NCI-H146 (cell line): ENCODE measurements at places on chromosomes 4 and X.

DNA sequence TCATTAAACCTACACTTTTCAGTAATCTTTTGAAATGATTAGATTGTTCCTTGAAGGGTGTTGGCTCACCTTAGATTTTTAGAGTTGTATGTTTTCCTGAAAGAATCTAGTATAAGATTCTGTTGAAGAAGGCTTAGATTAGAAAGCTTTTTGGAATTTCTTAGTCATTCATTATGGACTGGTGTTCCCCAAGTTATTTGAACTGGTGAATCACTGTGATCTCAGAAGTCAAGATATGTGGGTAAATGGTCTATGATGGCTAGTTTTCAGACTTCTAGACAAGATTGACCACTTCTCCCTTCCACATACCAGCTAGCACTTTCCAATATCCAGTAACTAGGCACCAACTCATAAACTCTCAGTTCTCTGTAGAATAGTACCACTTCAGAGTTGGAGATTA lies 138.1 kb downstream of the KDM6A start:
- no peak for DNase-seq

GRCh38 chrX:150486011-150486410 lies 82.4 kb upstream of the MTM1 start:
- no peak for DNase-seq

DNA sequence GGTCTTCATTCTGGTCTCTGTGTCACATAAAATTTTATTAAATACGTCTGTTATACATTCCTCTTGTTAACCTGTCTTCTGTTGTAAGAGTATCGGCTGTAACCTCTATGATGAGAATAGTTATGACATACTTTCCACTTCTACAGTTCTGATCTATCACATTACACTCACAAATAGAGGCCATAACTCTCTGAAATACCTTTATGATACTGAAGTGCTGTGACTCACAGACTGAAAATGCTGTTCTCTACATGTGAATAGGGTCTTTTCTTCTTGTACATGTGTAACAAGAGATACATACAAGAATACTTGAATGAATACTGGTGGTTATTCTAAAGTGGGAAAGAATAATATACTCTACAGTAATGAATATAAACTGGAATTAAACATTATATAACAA lies 1047.6 kb downstream of the TECRL start:
- DNase-seq: no peak

GRCh38 chr4:113591982-113592381 lies 169.6 kb downstream of the CAMK2D start:
- DNase-seq: no peak

GRCh38 chr4:108717386-108717785 lies 45.5 kb downstream of the ETNPPL start:
- no peak for DNase-seq

GRCh38 chrX:54496517-54496852 lies 451 bp upstream of the FGD1 start:
- DNase-seq: no peak

GRCh38 chr4:99763635-99764101 lies 53.0 kb upstream of the DAPP1 start:
- no peak for DNase-seq

GRCh38 chr4:38266616-38267015 lies 306.4 kb downstream of the PTTG2 start:
- DNase-seq: no peak

- no peak for DNase-seq
Observed at GRCh38 chr4:7596918-7597606, 162.3 kb upstream of the PSAPL1 start.

- no peak for DNase-seq
Observed at GRCh38 chr4:187357045-187357643, 633.5 kb upstream of the FAT1 start.

DNA sequence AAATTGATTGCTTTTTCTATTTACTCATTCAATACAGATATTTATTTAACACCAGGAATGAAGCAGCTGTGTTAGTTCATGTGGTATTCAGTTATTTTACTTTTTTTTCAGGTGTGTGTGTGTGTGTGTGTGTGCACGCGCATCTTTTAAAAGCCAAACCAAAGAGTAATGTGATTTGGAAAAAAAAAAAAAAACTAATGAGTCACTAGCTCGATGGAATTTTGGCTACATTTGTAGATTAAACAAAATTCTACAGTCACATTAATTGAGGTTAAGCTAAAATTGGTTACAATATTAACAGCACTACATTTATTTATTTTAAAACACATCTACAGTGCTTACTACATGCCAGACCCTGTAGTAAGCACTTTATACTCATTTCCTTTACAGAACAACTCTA lies 66.8 kb downstream of the HHIP start:
- peak; percentile 62 for DNase-seq

DNA sequence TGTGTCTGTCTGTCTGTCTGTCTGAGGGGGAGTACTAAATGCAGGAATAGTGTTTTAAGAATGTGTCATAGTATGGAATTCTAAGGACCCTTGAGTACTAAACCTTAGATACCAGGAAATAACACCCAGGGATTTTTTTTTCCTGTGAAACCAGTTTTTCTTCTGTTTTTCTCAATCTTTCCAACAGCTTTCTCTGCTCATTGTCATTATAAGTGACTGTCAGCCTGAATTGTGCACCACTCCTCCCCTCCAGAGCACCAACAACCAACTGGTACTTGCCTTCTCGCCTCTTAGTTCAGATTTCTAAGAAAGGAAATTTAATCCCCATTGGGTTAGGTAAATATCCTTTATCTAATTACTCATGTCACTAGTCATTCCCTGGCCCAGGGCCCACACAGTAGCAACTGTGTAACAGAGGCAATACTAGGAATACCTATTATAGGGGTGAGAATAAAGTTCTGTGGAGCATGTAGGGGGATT lies 320.6 kb downstream of the ADGRL3 start:
- DNase-seq: peak; percentile 71

DNA sequence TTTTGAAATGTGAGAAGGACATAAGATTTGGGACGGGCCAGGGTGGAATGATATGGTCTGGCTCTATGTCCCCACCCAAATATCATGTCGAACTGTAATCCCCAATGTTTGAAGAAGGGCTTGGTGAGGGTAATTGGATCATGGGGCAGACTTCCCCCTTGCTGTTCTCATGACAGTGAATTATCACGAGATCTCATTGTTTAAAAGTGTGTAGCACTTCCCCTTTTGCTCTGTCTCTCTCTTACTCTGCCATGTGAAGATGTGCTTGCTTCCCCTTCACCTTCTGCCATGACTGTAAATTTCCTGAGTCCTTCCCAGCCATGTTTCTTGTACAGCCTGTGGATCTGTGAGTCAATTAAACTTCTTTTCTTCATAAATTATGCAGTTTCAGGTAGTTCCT lies 17.5 kb downstream of the MTMR8 start:
- DNase-seq: no peak

DNA sequence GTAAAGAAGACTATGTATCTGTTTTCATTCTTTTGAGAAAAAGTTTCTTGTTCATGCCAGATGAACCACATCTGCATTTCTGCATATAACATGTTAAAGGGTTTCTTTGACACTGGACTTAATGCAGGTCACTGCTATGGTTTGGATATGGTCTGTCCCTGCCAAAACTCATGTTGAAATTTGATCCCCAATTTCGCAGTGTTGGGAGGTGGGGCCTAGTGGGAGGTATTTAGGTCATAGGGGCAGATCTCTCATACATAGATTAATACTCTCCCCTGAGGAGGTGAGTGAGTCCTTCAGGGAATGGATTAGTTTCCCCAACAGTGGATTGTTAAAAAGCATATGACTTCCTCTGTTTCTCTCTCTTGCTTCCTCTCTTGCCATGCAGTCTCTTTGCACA lies 45.9 kb upstream of the TMEM33 start:
- no peak for DNase-seq

DNA sequence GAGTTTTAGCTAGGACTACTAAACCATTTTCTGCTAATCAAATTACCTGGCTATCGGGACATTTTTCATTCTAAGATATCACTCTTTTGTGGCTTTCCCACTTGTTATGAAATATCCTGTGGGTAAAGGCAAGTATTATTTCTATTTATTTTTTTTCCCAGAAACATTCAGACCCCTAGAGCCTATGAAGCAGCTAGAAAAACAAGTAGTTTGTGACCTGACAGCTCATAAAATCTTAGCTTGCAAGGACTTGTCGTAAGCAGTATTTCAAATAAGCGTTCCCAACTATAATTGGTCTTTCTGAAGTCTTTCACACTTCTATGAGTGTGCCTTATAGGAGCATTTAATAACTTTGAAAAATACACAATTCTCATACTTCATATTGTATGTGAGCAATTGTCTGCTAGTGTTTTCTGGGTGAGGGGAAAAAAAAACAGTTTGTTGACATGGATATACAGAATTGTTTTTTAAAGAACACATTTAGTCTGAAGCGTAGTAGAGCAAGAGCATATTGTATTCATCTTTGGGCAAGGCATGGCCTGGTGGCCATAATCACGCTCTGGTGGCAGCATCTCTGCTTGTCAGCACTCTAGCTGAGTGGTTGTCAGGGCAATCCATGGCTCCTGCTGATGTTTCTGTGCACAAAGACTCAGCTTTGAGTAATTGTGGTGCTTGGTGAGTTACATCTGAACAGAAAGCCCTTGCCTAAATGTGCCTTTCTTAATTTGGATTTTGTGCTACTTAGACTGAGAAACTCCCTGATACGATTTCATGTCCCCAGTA lies 2.6 kb downstream of the MCUB start:
- peak; percentile 11 for DNase-seq

GRCh38 chr4:103150677-103151076 lies 47.5 kb downstream of the CENPE start:
- no peak for DNase-seq

GRCh38 chr4:124179506-124180186 lies 532.9 kb downstream of the ANKRD50 start:
- no peak for DNase-seq

DNA sequence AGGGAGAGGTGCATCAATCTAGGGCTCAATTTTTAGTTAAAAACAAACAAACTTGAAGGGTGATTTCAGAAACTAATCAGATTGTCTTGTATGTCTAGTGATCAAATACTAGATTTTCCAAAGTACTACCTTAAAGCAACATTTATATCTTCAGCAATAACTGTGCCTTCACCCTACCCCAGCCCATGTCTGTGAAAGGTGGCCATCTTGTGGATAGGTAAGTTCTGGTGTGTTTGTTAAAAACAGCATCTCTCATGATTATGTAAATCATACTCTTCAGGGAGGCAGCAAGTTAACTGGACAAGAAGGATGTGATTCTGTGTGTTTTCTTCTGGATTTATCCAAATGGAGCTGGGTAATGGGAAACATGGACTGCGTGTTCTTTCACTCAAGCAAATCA lies 81.4 kb upstream of the ACSL1 start:
- no peak for DNase-seq

DNA sequence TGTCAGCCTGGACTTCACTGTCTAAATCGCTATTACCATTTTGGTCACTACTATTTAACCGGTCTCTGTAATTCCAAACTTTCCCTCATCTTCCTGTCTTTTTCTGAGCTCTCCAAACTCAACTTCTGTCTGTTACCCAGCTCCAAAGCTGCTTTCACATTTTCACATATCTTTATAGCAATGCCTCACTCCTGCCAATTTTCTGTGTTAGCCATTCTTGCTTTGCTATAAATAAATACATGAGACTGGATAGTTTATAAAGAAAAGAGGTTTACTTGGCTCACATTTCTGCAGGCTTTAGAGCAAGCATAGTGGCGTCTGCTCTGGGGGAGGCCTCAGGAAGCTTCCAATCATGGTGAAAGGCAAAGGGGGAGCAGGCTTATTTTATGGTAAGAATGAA lies 368.3 kb upstream of the GNPDA2 start:
- DNase-seq: no peak

- DNase-seq: no peak
Observed at GRCh38 chr4:81796790-81797528, 325.3 kb upstream of the RASGEF1B start.

GRCh38 chrX:39782276-39782675 lies 315.5 kb downstream of the BCOR start:
- no peak for DNase-seq

- no peak for DNase-seq
Observed at GRCh38 chr4:153413842-153414241, 52.3 kb upstream of the TMEM131L start.

GRCh38 chrX:84487365-84488353 lies 14.6 kb downstream of the HDX start:
- no peak for DNase-seq

DNA sequence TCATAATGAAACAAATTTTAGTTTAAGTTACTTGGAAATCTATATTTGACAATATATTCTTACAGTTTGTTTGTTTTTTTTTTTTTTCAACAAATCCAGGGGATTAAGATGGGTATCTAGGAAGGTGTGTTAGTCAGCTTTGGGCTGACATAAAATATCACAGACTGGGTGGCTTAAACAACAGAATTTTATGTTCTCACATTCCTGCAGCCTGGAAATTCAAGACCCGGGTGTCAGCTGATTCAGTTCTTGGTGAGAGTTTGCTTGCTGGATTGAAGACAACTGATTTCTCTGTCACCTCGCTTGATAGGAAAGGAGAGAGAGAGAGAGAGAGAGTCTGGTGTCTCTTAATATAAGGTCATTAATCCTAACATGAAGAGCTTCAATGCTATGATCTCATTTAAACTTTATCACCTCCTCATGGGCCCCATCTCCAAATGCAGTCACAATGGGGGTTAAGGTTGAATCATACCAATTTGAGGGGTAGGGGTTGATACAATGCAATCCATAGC lies 465.2 kb downstream of the CENPC start:
- DNase-seq: no peak

DNA sequence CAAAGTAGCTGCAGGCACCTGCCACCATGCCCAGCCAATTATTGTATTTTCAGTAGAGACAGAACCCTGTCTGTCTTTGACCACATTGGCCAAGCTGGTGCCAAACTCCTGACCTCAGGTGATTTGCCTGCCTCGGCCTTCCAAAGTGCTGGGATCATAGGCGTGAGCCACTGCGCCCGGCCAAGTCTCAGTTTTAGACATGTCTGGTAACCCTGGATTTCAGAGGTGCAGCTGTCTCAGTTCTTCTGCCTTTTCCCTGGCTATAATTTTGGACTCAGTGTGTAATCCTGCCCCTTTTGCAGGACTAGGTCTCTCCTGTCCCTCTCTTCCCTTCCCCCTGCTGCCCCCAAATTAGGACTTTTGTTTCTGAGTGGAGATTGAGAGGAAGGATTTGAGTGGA lies 46.6 kb downstream of the FAM193A start:
- DNase-seq: no peak

DNA sequence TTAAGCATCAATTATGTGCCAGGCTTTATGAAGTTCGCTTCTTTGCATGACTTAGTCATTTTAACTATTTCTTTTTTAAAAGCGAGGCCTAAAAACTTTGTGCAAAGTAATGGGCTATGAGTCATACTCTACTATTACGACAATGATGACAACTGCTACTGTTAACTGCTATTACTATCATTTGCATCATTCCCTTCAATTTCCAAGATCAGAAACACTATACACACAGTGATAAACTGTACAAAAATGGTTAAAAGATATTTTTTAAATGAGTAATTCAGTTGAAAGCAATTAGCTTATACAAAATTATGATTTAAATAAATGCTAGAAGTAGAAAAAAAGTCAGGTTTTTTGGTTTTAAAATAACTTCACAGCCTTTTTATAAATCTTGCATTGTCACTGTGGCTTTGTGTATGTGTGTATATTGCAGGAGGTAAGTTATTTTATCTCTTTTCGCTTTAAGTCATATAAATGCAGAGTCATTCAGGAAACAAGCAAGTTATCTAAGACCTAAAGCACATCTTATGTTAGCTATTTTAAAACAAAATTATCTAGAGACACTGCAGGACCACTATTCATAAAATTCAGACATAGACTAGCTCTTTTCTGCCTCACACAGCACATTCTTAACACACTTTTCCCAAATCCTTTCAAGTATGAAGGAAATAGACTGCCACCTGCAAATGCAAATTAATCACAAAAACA lies 18.5 kb upstream of the CXCL3 start:
- no peak for DNase-seq

GRCh38 chrX:19599253-19599652 lies 83.9 kb upstream of the MAP3K15 start:
- DNase-seq: no peak
